ENCODE measurements at places on chromosomes 1 and 21.

DNA sequence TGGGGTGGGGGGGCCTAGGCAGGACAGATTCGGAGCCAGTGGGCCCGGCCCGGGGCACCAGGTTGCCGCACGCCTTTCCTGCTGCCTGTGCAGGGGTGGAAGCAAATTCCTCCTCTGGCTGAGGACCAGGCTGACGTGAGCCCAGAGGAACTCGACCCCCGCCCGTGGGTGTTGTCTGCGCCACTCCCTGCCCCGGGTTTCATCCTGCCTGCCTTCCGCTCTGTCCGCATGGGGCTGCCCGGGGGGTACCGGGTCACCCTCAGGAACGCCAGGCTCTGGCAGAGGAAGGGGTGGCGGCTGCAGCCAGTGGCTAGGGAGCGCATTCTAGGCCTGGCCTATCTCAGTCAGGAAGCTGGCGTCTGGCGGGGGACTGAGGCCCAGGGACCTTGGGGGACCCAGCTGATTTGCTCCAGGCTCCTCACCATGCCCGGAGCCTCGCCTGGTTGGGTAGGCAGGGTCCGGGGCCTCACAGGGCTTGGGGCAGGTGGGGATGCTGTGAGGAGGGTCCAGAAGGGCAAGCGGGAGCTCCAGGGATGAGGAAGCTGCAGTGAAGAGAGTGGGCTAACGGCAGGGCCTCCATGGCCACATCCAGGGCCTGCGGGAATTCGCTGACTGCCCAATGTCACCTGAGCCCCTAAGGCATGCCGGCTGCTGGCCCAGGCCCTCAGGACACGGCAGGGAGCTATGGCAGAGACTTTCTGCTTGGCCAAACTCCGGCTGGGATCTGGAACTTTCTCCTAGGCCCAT lies 2.4 kb upstream of the IBA57 start:
- no peak for DNase-seq

GRCh38 chr1:209356976-209357377 lies 226.5 kb upstream of the CAMK1G start:
- DNase-seq, result no peak

DNA sequence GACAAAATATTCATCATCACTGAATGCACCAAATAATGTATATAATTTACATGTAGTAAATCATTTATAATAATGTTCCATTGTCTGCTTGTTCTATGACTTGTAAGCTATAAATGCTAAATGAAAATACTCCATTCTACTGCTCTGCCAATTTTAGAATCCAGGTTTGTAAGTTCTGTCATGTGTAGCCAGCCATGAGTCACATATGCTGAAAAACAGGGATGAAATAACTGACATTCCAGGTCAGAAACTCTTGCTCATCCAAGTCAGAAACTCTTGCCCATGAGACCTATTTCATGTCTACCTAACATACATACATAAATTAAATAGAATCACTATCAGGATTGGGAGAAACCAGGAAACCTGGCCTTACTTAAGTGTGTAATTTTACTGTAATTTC lies 95.6 kb downstream of the ASH1L start:
- DNase-seq, result no peak

DNA sequence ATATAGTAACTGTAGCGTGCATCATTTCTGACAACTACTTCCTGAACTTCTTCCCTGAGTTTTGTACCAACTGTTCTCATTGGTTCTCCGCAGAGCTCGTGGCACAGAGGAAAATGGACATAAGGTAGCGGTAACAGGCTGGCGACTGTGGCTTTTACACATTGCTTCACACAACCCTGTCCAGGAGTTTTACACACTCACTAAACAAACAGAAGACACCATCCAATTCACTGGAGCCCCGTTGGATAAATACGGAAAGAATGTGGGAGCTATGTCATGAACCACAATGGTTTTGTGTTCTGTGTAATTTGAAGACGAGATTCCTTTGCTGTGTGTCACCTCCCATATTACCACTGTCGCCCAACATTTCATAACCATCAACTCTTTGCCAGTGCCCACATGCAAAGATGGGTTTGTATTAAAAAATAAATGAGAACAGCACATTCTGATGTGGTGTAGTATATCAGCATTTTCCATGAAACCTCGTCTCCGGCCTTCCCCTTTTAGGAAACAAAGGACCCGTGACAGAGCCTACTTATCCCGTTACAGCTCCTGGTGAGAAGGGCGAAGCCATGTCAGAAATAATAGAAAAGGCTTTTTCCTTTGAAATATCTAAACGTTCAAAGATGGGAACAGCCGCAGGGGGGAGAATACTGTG lies 47.4 kb upstream of the ENAH start:
- DNase-seq, result no peak

DNA sequence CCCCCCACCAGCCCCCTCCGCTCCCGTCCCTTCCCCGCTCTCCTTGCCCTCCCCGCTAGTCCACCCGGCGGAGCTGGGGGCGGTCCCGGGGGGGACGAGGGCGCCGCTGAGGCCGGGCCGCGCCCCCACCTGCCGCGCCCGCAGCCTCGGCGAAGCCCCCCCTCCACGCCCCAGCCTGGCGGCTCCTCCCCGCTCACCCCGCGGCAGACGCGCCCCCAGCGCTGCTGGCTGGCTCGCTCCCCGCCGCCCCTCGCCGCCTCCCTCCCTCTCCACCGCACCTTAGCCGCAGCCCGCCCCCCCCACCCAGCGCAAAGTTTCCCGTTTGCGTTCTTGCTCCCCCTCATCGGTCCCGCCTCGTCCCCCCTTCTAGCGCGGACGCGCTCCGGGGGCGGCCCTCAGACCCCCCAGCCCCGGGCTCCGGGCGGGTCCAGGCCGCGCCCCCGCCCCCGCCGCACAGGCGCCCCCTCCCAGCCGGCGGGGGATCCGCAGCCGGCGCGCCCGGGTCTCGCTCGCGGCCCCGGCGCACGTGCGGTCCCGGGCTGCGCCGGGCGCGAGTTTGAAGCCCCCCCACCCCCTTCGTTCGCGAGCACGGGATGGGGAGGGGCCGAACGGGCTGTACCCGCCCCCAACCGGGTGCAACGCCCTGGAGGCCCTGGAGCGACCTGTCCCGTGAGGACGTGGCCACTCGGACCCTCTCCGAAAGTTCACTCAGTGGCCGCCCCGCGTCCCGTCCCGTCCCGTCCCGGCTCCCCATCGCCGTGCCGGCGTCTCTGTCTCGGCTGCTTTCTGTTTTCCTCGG lies 623 bp downstream of the PTPRF start:
- no peak for DNase-seq

Data from NAMALWA (cell line).